NCI-H510A (cell line): ENCODE measurements at places on chromosomes 11 and 22.

- DNase-seq = no peak
Measured at GRCh38 chr11:126489836-126490660, 134.6 kb downstream of the ST3GAL4 start.

GRCh38 chr11:83158965-83159901, 2.3 kb downstream of the PCF11 start:
- DNase-seq = no peak

DNA sequence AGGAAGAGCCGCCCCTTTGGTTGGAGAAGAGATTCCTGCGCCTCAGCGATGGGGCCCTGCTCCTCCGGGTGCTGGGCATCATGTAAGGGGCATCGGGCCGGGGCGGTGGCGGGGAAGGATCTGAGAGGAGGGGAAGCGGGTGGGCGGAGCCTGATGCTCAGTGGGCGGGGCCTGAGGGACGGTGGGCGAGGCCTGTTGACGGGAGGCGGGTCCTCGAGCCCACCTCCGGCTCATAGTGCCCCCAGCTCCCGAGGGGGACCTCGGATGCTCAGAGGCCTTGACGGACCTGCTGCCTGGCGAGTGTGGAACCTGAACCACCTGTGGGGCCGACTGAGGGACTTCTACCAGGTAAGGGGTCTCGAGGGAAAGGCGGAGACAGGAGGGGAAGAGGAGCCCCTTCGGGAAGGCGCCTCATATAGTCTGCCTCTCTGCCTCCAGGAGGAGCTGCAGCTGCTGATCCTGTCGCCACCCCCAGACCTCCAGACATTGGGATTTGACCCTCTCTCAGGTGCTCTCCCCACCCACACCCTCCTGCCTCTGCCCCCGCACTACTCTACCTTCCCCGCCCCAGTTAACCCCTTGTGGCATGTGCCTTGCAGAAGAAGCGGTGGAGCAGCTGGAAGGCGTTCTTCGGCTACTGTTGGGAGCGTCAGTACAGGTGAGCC, 799 bp downstream of the CCDC88B start:
- DNase-seq = no peak

DNA sequence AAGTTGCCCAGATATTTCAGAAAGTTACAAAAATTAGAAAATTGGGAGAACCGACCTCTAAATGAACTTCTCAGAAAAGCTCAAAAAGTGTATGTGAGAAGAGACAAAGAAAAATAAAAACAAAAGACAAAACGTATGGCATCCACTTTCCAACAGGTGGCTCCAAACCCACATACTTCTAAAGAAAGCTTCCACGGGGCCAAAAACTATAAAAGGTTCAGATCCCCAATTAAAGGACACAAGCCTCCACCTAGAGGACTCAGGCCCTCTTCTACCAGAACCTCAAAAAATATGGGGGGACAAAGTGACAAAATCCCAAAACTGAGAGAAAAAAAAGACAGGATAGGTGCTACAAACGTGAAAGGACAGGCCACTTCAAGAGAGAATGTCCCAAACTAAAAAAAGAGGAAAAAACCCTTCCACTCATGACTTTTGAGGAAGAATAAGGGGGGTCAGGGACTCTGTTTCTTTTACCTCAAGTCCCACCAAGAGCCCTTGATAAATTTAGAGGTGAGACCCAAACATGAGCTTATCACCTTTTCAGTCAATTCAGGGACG, 8.8 kb downstream of the SCGB2A1 start:
- no peak for DNase-seq

- DNase-seq = no peak
Measured at GRCh38 chr11:61110255-61111049, 8.2 kb downstream of the CD5 start.
